NK-92 treated with Interleukin-12 subunit alpha and Interleukin-12 subunit beta, amount 100 ng/mL, for 24 hours (cell line): ENCODE measurements at places on chromosomes 6 and 20.

DNA sequence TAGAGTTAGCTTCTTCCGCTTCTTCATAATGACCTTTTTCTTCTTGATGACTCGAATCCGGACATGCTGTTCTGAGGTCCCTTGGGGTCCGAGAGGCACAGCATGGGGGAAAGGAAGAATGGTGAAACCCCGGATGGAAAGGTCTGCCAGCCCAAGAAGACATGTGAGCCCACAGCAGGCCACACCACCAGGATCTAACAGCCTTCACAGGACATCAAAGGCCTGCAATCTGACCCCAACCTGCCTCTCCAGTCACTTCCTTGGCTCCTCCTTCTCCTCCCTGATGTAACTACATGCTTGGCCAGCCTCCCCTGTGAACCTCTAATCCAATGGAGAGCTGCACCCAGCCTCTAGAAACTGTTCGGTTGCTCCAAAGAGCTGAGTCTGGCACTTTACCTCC is 1.6 kb downstream of the CPXM1 start:
- no peak for DNase-seq

GRCh38 chr6:166516251-166516884 is 70.1 kb downstream of the RAMACL start:
- DNase-seq = no peak

DNA sequence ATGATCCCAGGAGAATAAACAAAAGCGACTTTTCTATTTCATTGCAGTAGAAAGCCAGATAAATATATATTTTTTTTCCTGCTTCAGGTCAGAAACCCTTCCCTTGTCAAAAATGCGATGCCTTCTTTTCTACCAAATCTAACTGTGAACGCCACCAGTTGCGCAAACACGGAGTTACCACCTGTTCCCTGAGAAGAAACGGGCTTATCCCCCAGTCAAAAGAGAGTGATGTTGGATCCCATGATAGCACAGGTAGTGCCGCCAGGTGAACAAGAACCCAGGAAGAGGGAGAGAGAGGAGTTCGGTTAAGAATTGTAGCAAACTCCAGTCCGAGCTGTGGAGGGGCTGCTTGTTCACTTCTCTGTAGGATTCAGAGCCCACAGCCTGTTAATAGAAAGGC is 72.6 kb downstream of the SSR1 start:
- DNase-seq = no peak

DNA sequence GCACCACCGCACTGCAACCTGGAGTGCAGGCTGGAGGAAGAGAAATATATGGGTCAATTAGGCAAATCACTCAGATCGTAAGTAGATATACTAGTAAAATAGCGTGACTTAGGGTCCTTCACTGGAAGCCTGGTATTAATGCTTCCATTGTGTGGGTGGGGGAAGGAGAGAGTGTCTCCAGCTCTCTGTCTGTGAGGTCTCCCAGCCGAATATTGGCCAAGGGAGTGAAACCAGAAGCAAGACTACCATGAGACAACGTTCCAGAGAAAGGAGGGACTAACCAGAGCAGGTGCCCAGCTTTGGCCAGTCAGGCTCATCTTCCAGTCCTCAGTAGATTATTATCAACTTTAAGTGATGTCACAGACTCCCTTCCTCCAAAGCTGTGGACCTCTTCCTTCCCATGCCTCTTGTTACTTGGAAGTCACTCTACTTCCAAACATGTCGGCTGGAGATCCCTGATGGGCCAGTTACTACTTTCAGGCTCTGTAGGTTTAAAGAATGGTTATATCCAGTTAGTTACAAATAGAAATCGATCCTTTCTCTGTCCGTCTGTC is 28.8 kb downstream of the MTHFD1L start:
- DNase-seq = no peak

DNA sequence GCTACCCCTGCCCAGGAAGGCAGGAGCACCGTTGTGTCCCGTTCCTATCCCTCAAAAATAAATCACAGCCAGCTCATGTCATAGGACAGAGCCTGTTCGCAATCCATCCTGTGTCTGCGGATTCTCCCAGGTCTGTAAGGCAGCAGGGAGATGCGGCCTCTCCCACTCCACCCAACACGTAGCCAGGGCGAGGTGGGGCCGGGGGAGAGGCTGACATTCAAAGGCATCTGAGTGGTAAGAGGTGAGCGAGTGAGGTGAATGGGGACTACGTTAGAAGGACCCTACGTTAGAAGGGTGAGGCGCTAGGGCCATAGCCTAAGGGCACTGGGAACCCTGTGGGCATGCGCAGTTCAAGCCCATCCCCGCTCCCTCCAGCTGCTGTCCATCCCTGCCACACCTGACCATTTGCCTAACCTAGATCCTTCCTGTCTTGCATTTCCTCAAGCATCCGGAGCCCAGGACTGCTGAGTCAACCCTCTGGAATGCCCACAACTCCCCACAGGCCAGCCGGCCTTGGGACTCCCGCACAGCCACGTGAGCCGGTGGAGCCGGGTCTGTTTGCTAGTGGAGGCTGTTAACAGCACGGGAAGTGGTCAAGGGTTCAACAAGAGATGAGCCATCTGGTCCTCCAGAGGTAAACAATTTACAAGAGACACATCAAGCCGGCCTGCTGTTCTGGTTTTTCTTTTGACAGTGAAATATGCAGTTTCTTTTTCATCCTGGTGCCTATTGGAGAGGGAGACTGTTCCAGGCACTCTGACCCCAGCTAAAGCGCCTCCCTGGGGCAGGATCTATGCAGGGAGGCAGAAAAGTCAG is 45.9 kb downstream of the RIPOR3 start:
- DNase-seq = no peak

DNA sequence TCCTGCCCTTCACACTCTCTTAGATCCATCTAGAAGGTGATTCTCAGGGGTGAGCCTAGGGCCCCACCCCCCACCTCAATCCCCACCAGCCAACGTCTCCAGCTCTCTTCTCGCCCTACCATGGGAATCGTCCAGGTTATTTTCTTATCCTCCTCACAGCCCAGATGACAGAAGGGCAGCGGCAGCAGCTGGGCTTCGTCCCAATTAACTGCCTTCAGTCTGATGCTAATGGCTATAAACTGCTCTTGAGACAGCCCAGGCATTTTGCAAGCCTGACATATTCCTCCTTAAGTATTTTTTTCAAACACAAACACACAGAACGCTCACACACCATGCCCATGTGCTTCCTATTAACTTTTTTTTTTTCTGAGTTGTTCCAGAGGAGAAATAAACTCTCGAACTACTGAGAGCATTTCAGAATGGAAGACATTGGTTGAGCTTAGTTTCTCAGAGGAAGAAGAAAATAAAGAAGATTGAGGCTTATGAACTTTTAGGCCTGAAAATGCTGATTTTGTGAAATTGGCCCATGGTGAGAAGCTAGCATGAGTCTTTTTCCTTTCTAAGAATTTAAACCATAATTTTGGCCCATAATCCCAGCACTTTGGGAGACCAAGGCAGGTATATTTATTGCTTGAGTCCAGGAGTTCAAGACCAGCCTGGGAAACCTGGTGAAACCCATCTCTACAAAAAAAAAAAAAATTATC is 124.6 kb downstream of the EYA2 start:
- no peak for DNase-seq

- no peak for DNase-seq
These were observed 329.7 kb downstream of the CD83 start for GRCh38 chr6:14447240-14447639.
